DMS 273 treated with DMSO at 0.1 percent for 48 hours (cell line): ENCODE measurements at places on chromosomes 7 and 10.

- peak; percentile 2 for DNase-seq
Measured at GRCh38 chr7:5872326-5872725, 8.3 kb upstream of the OCM start.

GRCh38 chr10:96968682-96969423 lies 136.8 kb downstream of the LCOR start:
- no peak for DNase-seq

DNA sequence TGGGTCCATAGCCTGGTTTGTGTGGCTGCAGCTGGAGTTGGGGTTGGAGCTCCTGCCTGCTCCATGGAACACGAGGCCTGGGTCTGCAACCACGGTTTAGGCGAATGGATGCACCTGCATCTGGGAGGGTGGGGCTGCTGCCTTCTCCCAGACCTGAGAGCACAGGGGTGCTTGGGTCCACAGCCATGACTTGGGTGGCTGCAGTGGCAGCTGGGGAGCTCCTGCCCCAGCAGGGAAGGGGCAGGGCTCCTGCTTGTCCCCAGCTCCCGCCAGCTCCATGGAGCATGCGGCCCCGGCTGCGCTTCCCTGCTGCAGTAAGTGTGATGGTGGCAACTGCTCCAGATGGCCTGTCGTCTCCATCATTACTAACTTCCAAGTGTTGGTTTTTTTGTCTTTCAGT lies 571.1 kb upstream of the LRRN3 start:
- DNase-seq = no peak

GRCh38 chr10:100346351-100346764 lies 675 bp upstream of the SCD start:
- DNase-seq = peak; percentile 23

DNA sequence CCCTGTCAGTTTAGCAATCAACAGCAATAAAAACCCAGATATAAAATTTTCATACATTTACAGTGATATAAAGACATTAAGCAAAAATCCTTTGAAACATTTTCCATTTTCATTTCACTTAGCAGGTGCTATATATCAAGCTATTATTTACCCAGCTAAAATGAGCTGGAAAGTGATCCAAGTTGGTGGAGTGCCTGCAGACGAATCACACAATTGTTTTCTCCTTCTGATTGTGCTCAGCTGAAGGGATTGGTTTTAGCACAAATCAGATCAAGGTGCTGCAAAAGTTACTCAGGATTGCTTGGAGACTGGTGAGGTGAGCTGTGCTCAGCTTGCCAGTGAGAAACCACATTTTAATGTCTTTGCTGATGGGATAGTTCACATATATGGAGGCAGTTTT lies 138.1 kb downstream of the LRMDA start:
- no peak for DNase-seq
